ENCODE measurements at places on chromosomes 7 and 10.

DNA sequence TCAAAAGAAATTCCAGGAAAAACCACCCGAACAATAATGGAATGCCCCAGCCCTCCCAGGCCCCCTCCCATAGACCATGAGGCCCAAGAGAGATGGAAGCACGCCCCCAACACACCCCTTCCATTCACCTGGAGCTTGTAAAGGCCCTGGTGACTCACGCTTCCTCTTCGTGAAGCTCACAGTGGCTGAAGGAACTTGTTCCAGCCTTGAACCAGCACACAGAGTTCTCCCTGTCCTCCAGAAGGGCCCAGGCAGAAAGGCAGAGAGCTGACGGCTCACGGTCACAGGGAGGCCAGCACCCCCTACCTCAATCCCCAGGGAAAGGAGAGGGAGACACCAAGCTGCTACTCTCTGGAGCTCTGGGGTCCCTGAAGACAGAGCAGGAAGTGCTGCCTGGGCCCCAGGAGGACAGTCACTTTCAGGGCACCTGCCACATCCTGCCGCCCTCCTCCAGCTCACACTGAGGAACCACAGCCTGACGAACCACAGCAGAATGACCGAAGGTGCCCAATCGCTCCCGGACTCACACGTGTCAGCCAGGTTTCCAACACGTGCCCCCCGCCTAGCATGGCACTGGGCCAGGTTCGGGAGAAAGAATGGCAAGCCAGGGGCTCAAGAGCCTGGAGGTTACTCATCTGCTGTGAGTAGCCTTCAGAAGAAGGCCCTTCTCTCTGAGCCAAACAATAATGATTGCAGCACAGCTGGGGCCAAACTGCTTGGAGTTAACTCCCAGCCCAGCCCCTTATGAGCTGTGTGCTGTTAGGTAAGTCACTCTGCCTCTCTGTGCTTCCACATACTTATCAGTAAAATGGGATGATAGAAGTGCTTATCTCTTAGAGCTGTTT, 52.8 kb downstream of the DLG5 start:
- DNase-seq = peak; percentile 46

GRCh38 chr10:113947184-113948041, 93.0 kb downstream of the NHLRC2 start:
- no peak for DNase-seq

DNA sequence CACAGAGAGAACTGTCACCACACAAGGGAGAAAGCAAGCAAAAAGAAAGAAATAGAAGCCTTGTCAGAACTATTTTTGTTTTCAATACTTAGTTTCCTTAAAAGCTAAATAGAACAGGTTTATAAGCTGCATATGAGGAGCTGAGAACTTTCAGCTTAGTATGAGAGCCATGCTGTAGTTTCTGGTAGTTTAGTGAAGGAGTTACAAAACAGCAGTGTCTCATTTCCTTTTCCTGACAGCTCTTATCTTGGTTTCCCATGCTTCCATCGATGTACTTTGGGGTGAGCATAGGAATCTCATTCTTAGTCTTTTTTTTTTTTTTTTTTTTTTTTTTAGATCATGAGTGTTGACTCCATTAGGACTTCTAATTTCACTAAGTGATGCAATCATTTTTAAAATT, 8.6 kb upstream of the CHRM2 start:
- no peak for DNase-seq

GRCh38 chr10:7471720-7472367, 61.0 kb upstream of the SFMBT2 start:
- peak; percentile 59 for DNase-seq

GRCh38 chr10:14369906-14370305, 39.2 kb upstream of the FRMD4A start:
- no peak for DNase-seq

DNA sequence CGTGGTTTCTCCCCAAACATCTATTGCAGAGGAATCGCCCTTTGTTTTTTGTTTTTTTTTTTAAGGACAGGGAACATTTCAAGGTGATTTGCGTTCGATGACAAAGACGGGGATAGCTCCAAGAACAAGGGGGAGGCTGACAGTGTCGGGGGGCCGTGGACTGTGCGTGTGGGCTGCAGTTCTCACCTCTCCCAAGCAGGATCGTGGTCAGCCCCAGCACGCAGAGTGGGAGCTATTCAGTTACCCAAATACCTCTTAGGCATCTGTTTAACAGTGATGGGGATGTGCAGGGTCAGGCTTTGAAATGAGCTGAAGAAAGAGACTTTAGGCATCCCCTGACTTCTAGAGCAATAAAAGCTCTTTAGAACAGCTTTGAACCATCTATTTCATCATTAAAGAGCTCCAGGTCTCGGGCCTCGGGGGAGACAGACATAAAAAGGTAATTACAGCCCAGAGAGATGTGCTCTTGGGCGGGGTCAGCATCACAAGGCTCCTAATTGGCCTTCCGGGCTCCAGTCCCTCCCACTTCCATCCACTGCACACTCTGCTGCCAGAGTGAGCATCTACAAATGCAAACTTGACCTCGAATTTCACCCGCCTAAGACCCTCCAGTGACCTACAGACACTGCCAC, 97.3 kb downstream of the MYL10 start:
- DNase-seq = no peak

DNA sequence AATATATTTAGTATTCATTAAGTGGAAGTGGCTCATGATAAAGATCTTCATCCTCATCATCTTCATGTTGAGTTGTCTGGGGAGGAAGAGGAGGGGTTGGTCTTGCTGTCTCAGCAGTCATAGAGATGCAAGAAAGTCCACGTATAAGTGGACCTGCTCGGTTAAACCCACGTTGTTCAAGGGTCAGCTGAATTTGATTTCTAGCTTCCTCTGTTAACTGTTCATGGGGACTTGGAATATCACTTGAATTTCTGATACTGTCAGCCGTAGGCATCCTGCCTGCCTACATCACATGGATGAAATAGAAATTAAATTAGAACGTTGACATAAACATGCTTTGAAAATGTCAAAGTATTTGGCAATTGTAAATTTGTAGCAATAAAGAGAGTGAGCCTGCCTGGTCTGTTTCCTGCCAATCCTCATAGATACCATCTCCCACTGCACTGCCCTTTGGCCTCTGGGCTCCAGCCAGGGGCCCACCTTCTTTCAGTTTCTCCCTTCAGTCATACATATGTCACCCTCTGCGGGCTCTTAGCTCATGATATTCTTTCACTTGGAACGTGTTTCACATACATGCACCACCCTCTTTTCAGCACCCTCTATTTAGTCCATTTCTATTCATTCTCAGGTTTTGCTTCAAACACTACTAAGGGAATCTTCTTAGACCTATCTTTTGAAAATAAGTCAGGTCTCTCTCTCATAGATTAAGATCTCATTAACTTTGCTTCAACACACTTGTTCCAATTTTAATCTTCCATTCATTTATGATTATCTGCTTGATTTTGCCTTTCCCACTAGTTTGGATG, 376.3 kb downstream of the IPMK start:
- DNase-seq = no peak

DNA sequence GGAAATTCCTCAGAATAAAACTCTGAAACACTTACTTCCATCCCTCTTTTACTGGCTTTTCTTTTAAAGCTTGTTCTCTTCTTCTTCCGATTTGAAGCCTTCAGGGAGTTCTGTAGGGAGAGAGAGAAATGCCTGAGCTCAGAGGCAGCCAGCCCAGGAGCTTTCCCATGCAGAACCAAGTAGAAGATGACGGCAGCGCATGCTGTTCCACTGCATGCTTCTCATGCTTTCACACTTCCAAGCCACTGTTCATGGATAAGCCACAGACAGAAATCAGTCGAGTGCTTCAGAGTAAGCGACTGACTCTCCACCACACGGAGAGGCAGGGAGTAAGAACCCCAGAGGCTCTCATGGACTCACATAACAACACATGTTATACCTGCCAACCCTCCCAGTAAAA, 237.3 kb downstream of the DGKI start:
- no peak for DNase-seq

DNA sequence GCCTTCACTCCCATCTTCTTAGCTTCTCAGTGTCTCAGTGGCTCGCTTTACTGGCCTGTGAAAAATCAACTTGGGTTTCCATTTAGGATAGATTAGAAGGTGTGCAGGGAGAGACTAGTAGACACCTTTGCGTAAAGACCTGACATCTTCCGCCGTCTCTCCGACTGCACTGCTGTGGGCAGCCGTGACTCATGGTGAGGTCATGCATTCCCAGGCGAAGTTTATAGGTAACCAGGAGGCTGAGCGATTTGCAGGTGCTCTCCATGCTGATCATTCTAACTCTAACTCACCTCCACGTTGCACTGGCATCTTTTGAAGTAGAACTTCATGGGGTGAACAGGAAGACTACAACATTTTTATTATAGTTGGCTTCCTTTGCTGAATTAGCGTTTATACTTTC, 68.0 kb upstream of the ZNF438 start:
- no peak for DNase-seq

DNA sequence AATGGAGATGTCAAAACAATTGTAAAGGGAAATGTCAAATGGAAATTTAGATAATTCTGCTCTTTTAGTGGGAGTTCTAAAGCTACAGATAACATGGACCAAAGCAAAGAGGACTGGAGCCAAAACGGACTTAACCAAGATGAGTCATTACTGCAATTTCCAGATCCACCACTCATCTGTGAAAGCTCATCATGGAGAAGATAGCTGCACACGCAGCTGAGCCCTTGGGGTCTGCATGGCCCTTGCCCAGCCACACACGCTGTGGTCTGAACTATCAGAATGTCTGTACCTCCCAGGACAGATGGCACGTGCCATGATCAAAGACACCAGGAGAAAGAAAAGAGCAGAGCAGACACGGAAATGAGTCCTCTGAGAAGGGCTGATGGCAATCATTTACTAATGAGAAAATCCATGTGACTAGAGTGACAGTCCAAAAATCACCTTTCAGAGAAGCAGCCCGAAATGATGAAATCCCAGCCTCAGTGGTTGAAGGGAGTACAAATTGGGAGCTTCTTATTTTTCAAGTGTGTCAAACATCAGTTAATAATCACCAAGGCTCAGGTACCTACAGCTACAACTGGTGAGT, 177.9 kb upstream of the MGMT start:
- no peak for DNase-seq

DNA sequence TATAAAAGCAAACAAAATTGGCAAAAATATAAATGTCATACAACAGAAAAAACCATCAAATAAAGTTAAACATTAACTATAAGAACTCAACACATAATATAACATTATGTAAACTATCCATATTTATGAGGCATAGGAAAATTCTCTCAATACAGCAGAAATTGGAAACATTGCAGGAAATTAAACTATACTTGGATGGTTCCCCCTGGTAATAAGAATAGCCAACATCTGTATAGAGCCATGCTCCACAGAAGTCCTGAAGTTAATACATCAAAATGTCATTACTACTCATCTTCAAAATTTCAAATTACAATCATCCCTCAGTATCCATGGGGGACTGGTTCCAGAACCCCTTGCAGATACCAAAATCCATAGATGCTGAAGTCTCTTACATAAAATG, 350.5 kb downstream of the PARD3 start:
- DNase-seq = no peak

DNA sequence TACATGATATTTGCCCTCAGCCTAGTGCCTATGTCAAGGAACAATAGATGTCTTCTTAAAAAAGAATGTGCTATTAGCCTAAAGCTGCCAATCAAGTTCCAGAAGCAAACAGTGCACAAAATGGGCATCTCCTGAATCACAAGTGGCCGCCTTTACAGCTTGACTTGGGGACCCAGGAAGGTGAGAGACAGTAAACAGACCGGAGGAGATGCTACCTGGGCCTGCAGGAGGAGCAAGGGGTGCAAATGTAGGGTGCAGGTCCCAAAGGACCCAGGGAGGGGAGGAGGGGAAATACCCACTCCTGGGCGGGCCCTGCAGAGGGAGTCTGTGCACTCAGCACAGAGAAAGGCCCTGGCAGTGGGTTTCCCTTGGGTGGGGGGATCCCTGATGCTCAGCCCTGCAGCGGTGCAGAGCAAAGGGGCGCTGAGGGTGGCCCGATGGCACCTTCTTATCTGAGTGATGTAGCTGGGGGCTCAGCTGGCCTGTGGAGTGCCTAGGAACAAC, 147.7 kb downstream of the WDR11 start:
- no peak for DNase-seq

- DNase-seq = no peak
These were observed 7.8 kb upstream of the HERC4 start for GRCh38 chr10:68082872-68083271.

GRCh38 chr10:19853831-19854230, 37.6 kb downstream of the PLXDC2 start:
- no peak for DNase-seq

GRCh38 chr7:131235489-131236317, 92.0 kb upstream of the MKLN1 start:
- DNase-seq = no peak

GRCh38 chr7:132130497-132130896, 445.8 kb downstream of the PLXNA4 start:
- DNase-seq = no peak

DNA sequence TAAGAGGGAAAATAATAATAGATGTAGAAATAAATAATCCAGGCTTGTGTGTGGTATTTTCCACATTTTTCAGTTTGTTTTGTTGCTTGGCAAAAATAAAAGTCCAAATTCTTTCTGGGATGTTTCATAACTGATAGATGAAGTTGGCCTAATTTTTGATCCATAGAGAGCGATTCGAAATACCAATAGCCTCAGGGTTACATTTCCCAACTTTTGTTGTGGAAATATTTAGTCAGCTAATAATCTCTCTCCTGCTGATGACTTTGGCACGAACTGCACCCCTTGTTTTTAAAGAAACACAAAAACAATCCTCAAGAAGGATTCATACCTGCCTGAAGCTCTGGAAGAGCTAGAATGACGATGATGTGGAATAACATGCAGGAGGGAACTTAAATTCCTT, 483.2 kb downstream of the ADRA2A start:
- DNase-seq = no peak

DNA sequence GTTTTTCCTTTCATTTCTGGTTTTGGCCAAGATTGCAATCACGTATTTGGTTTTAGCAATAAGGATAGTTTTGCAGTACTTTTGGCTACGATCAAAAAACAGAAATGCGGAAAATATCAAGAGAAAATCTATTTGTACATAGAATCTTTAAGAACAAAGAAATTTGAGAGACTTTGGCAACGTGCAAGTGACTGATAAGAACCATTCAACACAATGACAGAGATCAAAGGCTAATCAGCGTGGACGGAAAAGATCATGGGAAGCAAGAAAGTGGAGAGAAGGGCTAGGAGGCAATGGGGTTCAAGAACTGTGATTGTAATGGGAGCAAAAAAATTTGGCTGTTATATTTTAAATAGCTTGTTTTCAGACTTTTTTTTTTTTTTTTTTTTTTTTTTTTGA, 16.2 kb upstream of the LRRN3 start:
- DNase-seq = no peak

GRCh38 chr10:3747984-3748383, 37.0 kb downstream of the KLF6 start:
- DNase-seq = no peak

GRCh38 chr7:50095634-50096033, 2.6 kb upstream of the ZPBP start:
- no peak for DNase-seq

Measured in activated B cell treated with CpG ODN at 0.5 μM for 24 hours (primary cell).